Activated naive CD8-positive, alpha-beta T cell treated with anti-CD3 and anti-CD28 coated beads for 36 hours (primary cell): ENCODE measurements at places on chromosomes 6 and 20.

DNA sequence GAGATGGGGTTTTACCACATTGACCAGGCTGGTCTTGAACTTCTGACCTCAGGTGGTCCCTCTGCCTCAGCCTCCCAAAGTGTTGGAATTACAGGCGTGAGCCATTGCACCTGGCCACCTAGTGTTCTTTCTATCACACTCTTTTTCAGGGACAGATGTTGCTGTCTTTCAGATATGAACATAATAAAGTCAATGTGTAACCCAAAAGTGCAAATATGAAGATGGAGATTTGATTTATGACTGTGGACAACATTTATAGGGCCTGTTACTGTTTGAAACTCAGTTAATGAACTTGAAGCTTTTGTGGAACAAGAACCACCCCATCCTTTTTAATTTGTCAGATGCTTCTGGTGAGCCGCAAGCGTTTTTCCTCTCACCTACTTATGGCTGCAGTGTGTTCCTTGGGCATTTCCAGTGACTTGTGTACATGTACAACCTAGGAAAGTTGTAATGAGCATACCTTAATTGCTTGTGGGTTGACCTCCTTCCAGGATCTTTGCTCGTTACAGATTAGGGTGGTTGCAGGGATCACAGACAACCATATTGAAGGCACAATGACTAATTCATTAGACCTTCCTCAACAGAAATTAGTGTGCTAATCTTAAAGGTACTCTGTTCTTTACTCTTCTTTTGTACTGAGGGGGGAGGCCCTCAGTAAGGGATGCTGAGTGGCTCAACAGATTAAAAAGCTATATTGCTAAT, 6.8 kb downstream of the TBPL1 start:
- no peak for DNase-seq

DNA sequence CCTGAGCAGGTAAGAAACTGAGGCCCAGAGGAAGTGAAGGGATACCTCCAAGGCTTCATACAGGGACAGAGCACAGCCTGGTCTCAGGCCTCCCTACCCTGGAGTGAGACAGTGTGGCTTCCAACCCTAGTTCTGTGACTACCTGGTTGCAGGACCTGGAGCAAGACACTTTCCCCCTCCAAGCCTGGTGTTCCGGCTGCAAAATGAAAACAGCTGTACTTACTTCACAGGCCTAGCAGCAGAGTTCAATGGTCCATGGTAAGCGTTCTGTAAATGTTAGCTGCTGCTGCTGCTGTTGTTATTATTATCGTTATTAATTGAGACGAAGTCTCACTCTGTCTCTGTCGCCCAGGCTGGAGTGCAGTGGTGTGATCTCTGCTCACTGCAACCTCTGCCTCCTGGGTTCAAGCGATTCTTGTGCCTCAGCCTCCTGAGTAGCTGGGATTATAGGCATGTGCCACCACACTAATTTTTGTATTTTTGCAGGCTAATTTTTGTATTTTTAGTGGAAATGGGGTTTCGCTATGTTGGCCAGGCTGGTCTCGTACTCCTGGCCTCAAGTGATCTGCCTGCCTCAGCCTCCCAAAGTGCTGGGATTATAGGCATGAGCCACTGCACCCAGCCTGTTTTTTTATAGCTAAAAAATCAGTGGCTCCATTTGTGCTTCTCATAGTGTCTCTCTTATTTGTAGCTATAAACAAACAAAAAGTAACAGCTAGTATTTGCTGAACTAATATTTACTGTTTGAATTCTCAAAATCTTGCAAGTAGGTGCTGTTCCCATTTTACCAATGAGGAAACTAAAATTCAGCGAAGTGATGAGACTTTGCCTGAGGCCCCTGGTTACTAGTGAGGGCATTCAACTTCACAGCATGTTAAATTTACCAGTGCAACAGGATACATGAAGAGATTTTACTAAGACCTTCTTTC, 41.9 kb downstream of the COX4I2 start:
- no peak for DNase-seq

GRCh38 chr6:118719351-118720124, 68.1 kb upstream of the CEP85L start:
- no peak for DNase-seq

- DNase-seq: no peak
Measured at GRCh38 chr6:165615636-165616035, 47.4 kb downstream of the PDE10A start.

DNA sequence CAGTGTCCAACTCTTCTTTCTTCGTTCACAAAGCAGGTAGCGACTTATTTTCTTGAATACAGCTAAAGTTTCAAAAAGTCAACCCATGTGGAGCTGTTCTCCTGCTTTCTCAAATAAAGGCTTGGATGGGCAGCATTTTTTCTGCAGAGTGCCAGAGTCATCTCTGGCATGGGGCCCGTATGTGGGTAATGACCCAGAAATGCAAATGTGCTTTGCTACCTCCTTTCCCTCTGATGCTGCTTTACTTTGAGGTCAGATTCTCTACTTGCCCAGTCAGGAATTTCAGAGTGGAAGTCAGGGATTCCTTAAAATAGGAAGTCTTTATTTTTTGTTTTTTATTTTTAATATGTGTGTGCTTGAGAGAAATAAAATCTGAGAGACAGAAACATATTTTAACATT, 4.9 kb downstream of the NKAIN2 start:
- DNase-seq: no peak

DNA sequence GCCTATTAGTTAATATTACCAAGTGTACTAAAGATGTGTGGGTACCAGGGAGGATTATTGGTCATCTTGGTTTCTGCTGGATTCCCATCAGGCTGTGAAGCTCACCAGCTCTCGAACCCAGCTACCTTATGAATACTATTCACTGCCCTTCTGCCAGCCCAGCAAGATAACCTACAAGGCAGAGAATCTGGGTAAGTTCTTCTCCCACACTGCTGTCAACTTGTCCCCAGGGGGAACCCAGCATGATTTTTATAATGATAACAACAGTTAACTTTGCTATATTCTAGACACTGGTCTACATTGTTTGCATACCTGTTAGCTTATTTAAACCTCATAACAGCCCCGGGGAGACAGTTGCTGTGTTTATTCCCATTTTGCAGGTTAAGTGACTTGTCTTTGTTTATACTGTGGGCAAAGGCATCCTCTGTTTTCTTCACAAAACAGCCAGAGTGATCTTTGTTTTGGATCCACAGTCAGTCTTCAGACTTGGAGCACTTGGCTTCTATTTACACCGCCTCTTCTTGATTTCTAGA, 26.5 kb downstream of the TM9SF4 start:
- DNase-seq: no peak

- no peak for DNase-seq
Measured at GRCh38 chr20:47704746-47705496, 80.4 kb downstream of the SULF2 start.

GRCh38 chr6:45712786-45713185, 302.9 kb downstream of the CLIC5 start:
- DNase-seq: no peak

DNA sequence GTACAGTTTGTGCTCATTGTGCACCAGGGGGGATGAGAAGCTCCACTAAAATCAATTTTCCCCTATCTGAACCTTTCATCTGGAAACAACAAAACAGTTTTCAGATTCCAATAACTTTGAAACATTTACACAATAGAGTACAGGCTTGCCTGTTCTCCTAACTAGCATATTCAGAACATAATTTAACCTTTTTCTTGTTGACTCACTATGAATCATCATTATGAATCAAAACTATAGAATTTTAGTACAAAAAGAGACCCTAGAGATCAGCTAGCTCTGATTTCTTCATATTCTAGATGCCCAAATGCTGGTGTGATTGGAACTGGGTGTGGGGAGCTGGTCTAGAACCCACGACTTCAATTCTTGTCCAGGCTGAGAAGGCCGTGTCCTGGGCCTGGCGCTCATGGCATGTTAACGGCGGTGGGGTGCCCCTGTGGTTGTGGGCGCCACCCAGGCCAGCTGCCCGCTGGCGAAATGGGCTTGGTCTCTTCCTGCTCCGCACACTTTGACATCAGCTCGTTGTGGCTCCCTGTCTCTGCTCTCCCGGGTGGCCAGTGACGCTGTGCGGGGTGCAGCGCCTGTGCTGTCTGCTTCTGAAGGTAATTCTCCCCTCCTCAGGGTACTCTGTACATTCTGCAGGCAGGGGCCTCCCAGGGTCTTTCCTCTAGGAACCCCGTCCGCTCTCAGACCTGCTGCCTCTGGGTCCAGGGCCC, 29.9 kb upstream of the AGPAT4 start:
- no peak for DNase-seq

DNA sequence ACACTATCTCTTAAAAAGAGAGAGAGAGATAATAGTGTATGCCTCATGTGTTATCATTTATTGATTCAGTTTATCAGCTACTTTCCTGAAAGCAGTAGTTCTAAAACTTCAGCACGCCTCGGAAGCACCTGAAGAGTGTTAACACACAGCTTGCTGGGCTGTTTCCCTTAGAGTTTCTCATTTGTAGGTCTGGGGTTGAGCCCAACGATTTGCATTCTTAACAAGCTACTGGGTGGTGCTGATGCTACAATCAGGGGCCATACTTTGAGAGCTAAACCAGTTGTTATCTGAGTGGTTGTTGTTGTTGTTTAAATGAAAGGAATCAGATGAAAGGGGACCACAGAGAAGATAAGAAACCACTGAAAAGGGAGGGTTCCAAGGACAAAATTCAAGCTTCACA, 32.6 kb downstream of the SIM1 start:
- no peak for DNase-seq

GRCh38 chr6:42007286-42008137, 42.8 kb upstream of the TAF8 start:
- peak; percentile 63 for DNase-seq

- DNase-seq: no peak
Measured at GRCh38 chr6:109782491-109782999, 91.4 kb downstream of the FIG4 start.

DNA sequence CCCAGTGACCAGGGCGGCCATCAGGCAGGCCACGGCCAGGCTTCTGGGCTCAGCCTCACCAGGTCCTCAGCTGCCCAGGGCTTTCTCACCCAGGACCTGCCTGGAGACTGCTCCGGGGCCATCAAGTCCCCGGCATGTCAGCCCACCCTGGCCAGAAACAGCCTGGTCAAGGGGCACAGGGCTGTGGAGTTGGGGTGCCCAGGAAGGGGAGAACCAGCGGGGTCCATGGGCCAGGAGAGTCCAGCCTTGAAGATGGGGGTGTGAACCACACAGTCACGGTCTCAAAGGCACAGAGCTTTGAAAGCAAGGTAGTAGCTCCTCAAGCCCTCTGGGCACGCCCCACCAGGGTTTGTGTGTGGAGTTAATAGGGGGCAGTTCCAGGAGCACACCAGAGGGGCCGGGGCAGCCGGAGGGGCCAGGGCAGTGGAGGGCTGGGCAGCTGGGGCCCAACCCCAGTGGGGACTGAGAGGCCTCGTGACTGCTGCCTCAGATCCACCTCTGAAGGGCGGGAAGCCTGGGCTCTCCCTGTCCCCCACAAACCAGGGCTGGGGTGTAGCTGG, 48.0 kb upstream of the BHLHE23 start:
- no peak for DNase-seq

- DNase-seq: no peak
Measured at GRCh38 chr6:28354688-28355554, 5.2 kb downstream of the ZKSCAN3 start.

GRCh38 chr6:149463781-149464180, 21.0 kb downstream of the ZC3H12D start:
- DNase-seq: no peak

DNA sequence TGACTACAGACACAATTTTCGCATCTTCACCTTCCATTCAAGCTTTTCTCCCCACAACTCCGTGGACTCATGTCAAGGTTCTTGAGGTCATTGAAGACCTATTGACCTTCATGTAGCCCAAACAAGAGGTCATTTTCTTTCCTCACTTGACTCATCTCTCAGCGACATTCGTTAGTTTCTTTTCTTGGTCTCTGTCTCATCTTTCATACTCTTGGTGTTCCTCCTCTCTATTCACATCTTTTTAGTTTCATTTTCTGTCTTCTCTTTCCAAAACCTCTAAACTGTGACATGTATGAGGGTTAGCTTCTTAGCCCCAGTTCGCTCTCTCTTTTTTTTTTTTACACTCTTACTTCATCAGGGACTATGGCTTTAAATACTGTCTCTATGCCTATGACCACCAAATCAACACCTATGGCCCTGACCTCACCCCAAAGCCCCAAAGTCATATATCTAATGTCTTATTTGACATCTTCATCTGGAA, 128.6 kb upstream of the BACH2 start:
- no peak for DNase-seq

DNA sequence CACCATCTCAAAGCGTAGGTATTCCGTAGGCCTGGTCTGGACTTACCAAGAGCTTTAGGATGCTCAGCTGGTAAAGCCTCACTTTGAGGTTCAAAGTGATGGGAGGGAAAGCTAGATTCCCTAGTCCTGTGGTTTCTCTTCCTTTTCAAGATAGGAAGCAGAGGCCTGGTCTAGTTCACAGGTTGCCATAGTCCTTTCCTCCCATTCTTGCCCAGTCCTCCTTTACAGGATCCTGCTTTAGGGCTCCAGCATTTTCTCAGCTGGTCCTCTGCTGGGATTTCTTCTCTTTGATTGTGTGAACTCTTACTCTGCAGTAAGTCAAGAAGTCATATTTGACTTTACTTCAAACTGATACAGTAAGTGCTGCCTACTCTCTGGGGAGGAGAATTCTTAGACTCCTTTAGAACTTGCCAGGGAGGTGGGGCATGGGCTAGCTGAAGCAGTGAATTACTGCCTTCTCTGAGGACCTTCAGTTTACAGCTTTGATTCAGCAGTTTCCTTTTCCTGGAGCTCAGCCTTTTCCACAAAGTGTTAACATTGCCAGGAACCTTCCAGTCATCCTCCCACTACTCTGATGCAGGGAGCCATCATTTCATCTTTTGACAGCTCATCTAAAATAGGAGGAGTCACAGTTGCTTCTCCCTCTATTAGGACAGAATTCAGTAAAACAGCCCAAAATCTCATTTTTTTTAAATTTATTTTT, 42.8 kb upstream of the PLCG1 start:
- no peak for DNase-seq

DNA sequence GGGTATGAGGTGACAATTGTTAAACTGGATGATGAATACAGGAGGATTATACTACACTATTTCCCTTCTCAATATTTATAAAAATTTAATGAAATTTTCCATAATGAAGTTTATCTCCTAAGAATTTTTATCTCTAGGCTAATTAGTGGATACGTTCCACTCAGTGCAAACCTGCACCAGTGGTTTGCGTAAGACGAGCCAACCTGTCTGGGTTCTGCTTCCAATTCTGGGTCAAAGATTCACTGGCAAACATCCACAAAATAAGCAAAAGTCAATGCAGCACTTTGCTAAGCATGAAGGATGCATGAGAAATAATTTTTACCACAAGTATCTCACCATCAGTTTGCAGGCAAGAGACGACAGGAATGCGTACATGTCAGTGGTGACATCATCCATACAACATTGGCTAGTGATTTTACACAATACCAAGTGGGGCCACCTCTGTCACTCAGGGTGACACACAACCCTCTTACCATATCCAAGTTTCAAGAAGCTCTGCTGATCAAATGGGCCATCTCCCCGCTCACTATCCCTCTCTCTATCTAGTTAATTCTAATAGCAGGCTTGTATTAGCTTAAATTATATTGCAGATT, 51.7 kb downstream of the FAM50B start:
- no peak for DNase-seq

DNA sequence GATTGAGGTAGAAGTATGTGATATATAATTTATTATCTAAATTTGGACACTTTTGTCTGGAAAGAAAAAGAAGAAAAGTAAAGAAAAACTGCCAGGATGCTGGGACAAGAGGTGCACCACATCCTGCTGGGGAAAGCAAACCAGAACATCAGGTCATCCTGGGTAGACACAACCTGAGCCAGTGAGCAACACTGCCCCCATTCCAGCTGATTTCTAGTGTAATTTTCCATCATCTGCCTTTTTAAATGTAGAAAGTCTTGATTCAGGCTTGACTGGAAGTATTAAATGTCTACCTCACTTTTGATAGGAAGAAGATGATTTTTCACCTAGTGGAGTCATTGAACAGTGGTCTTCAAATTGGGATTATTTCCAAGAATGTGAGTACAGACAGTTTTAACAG, 1164.5 kb upstream of the CITED2 start:
- no peak for DNase-seq
